GM12865 (cell line): ENCODE measurements at places on chromosomes 6 and 20.

DNA sequence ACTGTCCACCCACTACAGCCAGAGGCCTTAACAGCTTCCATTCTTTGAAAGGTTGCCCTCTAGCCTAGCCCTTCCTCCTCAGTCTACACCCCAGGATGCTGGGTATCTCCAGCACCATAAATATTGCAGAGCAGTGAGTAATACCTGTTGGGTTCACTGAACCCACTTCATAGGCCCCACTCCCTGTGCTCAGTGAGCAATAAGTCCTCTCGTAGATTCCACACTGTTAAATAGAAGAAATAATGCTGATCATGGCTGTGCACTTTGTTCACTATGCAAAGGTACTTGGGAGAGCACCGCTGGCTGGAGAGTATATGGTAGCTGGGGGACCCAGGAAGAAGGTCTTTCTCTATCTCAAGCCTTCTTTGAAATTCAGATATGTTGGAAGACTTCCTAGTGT lies 87.3 kb downstream of the RSPH3 start:
- DNase-seq = no peak

- no peak for DNase-seq
These were observed 78.1 kb upstream of the EZR start for GRCh38 chr6:158897236-158897635.

- no peak for DNase-seq
These were observed 6.1 kb downstream of the MANBAL start for GRCh38 chr20:37295595-37295994.

- peak; percentile 67 for DNase-seq
These were observed 26.6 kb downstream of the RIN2 start for GRCh38 chr20:19784511-19785172.

- no peak for DNase-seq
These were observed 7.2 kb downstream of the CST7 start for GRCh38 chr20:24956001-24956841.

DNA sequence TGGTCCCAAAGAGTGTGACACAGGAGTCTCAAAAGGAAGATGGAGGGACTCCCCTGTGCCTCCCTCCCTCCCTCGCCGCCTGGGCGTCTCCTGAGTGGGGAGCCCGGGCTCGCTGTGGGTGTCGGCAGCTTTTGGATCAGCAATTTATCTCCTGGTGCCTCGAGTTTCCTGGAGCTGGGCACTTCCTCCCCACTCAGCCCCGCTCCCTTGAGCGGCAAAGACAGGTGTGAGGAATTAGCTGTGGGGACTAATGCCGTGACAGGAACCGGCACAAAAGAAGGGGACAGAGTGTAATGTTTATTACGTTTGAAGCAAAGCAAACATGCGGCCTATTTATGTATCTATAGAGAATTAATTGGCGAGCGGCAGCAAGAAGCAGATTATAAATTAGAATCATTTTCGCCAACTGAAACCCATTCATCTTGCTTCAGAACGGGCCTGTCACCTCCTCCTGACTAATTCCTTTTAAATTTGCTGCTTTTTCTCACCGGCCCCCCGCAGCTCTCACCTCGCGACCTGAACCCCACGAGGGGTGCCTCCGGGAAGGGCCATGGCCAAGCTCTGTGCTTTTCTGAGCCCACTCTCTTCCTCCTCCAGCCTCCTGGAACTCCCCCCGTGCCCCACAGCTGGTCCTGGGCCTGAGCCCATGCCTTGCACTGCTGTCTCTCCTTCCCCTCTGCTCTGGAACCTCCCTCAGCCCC lies 8.8 kb upstream of the CDH22 start:
- no peak for DNase-seq

DNA sequence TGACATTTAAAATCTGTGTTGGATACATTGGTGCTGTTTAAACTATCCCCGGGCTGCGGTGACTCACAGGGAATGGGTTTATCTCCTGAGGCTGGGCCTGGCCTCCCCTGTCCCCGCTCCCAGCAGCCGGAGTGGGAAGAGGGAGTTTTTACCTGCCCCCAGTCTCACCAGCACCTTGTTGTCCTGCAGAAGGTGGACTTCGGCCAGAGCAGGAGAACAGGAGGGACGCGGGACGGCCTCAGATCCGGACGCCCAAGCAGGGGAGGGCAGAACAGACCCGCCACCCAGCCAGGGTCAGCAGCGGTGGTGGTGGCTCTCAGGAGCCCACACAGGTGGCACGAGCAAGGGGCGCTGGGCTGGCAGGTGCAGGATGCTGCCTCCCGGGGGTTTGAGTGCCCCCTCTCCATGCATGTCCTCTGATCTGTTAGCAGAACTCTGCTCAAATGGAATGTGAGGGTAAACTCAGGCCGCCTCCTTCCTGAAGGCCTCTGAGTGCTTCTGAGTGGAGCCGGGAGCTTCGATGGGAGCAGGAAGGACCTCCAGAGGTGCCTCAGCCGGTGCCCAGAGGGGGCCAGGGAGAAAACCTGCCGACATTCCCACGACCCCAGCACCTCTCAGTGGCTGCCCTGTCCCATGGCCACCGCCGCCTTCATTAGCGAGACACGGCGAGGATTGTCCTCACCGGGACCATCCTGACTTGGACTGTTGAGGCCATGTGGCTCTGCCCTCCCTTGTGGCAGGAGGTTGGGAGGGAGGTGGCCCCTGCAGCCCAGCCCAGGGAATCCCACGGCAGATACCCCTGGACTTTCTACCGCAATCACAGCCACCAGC lies 43.4 kb upstream of the MRGBP start:
- DNase-seq = no peak

GRCh38 chr6:165804331-165805066 lies 141.5 kb upstream of the PDE10A start:
- no peak for DNase-seq

DNA sequence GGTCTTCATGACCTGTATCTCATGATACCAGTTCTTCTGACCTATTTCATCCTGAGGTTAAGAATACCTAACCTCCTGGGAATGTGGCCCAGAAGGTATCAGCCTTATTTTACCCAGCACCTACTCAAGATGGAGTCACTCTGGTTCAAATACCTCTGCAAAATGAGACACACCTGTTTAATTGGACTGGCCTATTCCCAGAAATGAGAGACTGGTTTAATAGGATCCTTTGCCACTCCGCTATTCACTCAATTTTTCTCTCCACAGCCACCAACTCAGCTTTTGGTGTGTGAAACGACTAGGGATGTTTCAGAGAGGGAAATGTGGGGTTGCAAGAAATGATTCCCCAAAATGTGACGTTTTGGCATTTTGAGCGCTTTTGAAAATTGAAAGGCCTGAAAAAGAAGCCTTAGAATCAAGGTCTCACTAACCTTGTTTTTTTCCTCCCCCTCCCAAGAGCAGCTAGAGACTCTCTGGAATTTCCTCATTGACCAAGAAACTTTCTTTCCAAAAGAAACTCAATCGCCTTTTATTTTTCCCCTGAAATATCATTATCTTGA lies 45.5 kb upstream of the RNGTT start:
- DNase-seq = no peak

- DNase-seq = no peak
These were observed 16.9 kb downstream of the MUCL3 start for GRCh38 chr6:30957716-30958115.

DNA sequence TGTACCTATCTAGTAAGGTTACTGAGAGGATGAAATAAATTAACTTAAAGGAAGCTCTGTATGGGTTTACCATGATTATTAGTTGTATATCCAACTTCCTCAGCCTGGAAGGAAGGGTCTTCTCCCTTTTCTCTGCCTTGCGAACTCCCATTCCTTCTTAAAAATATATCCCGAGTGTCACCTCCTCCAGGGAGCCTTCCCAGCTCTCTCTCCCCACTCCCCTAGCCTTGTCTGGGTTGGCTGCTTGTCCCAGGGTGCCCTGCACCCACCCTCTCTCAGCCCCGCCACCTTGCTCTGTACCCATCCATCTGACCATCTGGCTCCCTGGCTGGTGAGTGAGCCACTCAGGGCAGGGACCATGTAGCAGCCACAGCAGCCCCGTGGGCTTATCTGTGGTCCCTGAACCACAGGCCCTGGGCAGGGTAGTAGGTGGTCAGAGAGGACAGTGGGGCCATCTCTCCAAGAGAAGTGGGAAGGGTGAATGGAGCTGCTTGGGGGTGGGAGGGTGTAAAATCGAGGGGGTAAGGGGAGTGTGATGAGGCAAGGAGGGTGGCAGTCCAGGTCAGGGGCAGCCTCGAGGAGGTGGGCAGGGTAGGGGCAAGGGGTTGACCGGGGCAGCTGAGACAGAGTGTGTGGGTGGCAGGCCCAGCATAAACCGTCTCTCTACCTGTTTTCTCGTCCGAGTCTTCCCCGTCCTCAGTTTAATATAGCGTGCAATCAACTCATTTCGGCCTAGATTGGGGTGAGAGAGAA lies 12.8 kb downstream of the TEAD3 start:
- no peak for DNase-seq

DNA sequence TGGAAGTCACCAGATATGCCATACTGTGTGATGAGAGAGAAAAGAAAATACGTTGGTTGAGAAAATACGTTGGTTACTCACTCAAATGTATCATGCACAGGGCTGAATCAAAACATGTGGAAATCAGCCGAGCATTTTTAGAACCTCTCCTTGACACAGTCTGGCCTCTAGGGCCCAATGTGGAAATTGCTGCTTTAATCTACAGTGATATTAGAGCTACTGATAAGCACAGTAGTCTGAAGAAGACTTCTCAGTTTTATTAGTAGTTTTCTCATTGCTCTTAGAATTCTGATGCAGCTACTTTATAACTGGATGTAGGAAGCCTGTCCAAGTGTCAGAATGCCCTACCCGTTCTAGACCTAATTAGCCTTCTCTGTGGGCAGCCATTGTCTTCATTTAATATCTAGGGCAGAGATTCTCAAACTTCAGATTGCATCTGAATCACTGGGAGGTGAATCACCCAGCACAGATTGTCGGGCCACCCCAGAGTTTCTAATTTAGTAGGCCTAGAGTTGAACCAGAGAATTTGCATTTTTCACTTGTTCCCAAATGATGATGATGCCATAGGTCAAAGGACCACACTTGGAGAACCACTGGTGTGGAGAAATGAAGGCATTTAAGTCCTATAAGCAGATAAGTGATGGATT lies 229.1 kb downstream of the PLCB1 start:
- DNase-seq = peak; percentile 14

DNA sequence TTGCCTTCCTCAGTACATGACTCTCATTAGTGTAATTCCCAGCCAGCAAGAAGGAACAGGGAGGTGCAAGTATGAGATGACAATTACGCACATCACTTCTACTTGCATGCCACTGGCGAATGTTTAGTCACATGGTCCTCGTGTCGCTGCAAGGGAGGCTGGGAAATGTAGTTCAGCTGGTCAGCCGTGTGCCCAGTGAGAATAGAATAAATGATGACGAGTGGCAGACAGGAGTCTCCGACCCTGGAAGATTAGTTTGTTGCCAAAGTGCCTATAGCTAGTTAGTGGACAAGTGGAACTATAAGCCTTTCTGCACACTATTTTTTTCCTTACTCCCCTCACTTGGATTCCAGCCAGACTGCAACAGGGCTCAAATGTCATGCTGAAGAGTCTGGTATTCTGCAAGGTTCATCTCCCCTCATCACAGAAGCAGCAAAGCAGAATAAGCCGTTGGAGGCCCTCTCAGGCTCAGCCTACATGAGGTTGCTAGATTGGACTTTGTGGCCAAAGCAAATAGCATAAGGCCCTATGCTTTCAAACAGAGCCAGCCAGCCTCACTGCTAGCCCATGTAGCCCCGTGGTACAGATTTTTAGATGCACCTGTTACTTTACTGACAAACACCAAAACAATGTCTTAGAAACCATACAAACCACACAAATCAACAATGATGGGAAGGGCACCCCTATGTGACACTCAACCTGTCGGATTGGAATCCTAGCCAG lies 9.7 kb downstream of the LINC00237 start:
- peak; percentile 52 for DNase-seq

- DNase-seq = peak; percentile 62
These were observed 1.3 kb upstream of the TAF4 start for GRCh38 chr20:62066983-62067433.

DNA sequence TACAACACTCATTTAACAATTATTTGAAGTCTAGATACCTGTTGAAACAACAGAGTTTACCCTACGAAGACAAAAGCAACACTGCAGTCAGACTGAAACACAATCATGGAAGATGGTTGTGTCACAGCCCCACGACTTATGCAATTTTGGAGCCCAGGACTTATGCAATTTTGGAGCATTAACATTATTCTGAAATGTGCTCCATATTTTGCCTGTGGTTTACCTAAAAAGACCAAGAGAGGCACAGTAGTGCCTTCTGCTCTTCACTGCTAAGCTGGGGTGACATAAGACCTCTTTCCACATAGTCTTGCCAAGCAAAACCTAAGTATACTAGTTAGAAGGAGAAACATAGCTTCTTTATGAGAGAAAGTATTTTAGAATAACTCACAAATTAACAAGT lies 216.5 kb downstream of the PTPRK start:
- no peak for DNase-seq

DNA sequence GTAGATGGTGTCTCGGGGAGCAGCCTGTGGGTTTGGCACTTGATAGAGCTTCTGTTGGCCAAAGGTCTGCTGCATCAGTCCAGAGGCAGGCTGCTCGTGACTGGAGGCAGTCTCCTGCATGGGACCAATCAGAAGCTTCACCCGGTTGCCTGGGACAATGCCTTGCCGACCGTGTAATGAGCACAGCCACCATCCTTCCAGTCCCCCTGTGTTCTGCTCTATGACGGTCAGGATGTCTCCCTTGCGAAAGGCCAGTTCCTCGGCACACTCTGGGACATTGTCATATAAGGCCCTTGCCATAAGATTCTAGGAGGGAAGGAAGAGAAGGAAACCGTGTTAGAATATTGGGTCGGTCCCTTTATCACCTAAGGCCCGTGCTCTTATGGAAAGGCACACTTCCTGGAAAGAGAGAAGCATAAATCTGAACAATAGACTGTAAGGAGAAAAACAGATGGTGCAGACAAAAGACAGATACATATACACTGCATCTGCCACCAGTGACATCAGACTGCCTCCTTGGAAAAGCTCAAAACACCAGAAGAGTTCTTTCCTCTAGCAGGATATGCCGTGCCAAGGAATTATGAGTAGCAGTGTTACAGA lies 18.9 kb downstream of the NEDD9 start:
- DNase-seq = no peak

DNA sequence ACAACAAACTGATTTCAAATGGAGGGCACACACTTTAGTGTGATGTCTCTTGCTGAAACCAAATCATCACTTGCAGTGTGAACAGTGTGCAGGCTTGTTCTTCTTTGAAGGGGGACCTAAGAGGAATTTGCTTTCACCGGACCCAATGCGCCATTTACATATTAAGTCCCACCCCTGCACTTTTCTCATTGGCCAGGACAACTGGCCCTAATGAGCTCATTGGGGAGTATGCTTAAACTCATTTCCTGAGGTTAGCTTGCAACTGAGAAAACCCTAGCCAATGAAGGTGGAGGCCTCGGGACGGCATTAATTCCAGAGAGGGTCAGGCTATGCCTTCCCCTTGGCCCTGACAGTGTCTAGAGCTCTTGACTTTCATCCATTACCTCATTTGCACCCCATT lies 58.7 kb downstream of the VEGFA start:
- peak; percentile 34 for DNase-seq
